ENCODE measurements at places on chromosomes 5 and 9. TPM values are rescaled to one million over a fixed set of nuclear protein-coding genes. Genes with fewer than 3 reads are reported as not detected.

The PCDHGA4 gene
- total RNA-seq: 0.43 TPM

The RETREG1 gene
- 41.3 TPM for total RNA-seq

The BARHL1 gene
- not detected for total RNA-seq

The PALM2AKAP2 gene
- total RNA-seq: not detected

The RBM18 gene
- 24.5 TPM for total RNA-seq

The FOXD4L5 gene
- total RNA-seq: not detected

The PKD2L2 gene
- total RNA-seq: not detected

The MAMDC4 gene
- 15.4 TPM for total RNA-seq

The TEX48 gene
- total RNA-seq: not detected

The MCIDAS gene
- total RNA-seq: not detected

The CNTLN gene
- total RNA-seq: 1.7 TPM

The PCDHB10 gene
- not detected for total RNA-seq

The GAS1 gene
- 0.30 TPM for total RNA-seq

The SPEF2 gene
- 6.3 TPM for total RNA-seq

The F2RL2 gene
- not detected for total RNA-seq

The KCNN2 gene
- not detected for total RNA-seq

The FBN2 gene
- not detected for total RNA-seq

The IFNE gene
- total RNA-seq: not detected

The MEIKIN gene
- total RNA-seq: not detected

The SPINK13 gene
- not detected for total RNA-seq

The CCNJL gene
- total RNA-seq: not detected

The IFNA7 gene
- total RNA-seq: not detected

The EXOC3 gene
- 72.1 TPM for total RNA-seq

The LCN9 gene
- not detected for total RNA-seq

The SAXO1 gene
- not detected for total RNA-seq

The UBLCP1 gene
- 28.6 TPM for total RNA-seq

The LTC4S gene
- total RNA-seq: 3.1 TPM

The LMX1B gene
- total RNA-seq: not detected

The PRKACG gene
- not detected for total RNA-seq

The CD74 gene
- total RNA-seq: 634 TPM

The NRARP gene
- 1.7 TPM for total RNA-seq

The GPX8 gene
- total RNA-seq: not detected

The ANKRD20A1 gene
- 2.3 TPM for total RNA-seq

The PHF2 gene
- 29.5 TPM for total RNA-seq

The PRUNE2 gene
- total RNA-seq: 1.1 TPM

The PCDHA1 gene
- not detected for total RNA-seq

The TMEFF1 gene
- total RNA-seq: 0.27 TPM

The ANKRD33B gene
- 5.7 TPM for total RNA-seq

The FSTL4 gene
- not detected for total RNA-seq

The PTCD2 gene
- total RNA-seq: 7.9 TPM

The ABLIM3 gene
- total RNA-seq: not detected

The NR5A1 gene
- total RNA-seq: not detected

The ZDHHC11B gene
- total RNA-seq: 0.09 TPM

The CNTFR gene
- total RNA-seq: not detected

Measured in T-helper 2 cell treated with Interferon-gamma antibody and Interleukin-4, amounts not matched to agents 100 ng/mL and 5 ng/mL, for 36 hours (primary cell).